ENCODE measurements at places on chromosomes 4 and X.

DNA sequence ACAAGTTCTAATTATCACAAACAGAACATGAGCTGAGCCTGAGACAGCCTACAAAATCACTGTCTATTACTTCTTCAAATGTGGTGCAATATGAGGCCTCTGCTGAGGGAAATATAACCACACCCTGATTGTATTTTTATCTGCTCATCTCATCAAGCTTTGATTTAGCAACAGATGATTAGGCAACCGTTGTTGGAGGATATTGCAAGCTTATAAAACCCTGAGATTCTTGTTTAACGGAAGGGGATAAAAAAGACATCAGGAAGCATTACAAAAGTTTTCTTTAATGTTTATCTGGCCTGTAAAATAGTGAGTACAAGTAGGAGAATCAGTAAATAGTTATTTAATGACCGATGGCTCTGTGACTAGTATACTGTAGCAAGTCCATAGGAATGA lies 108.5 kb downstream of the ZNF330 start:
- no peak for DNase-seq

- no peak for DNase-seq
Measured at GRCh38 chr4:186651181-186651603, 72.5 kb downstream of the FAT1 start.

GRCh38 chr4:83860200-83860599 lies 324.3 kb downstream of the GPAT3 start:
- no peak for DNase-seq

- DNase-seq = no peak
Measured at GRCh38 chr4:83631066-83631465, 95.2 kb downstream of the GPAT3 start.

- DNase-seq = no peak
Measured at GRCh38 chr4:42410446-42410845, 13.2 kb downstream of the SHISA3 start.

GRCh38 chrX:83845397-83845796 lies 15.5 kb upstream of the CYLC1 start:
- DNase-seq = peak; percentile 22

- no peak for DNase-seq
Measured at GRCh38 chrX:119150163-119151050, 22.8 kb upstream of the KIAA1210 start.

GRCh38 chr4:71187404-71188155 lies 151.2 kb upstream of the SLC4A4 start:
- no peak for DNase-seq

DNA sequence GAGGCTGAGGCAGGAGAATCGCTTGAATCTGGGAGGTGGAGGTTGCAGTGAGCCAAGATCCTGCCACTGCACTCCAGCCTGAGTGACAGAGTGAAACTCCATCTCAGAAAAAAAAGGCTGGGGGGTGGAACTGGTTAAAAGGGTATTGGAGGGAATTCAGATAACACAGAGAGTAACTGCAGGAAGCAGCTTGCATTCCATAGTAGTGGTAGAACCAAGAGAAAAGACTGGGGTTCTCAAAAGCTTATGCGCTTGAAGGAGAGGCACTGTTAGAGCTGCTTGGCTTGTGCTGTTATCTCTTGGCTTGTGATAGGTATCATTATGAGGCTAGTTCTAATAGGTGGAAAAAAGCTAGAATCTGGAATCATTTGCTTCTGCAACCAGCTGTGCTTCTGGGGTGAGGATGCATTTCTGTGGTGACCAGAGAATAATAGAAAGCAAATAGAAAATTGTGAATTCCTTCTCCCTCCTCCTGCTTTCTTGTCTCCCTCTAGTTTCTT lies 91.2 kb upstream of the ELOVL6 start:
- DNase-seq = no peak

- no peak for DNase-seq
Measured at GRCh38 chr4:98993419-98994071, 2.0 kb upstream of the METAP1 start.

GRCh38 chr4:35883108-35883507 lies 361.2 kb downstream of the ARAP2 start:
- no peak for DNase-seq

- no peak for DNase-seq
Measured at GRCh38 chr4:751676-752075, 46.0 kb downstream of the PCGF3 start.

- no peak for DNase-seq
Measured at GRCh38 chr4:30957706-30958105, 237.5 kb downstream of the PCDH7 start.

- peak; percentile 59 for DNase-seq
Measured at GRCh38 chrX:149504226-149504914, 736 bp downstream of the IDS start.

GRCh38 chr4:12118651-12119213 lies 690.0 kb upstream of the HS3ST1 start:
- DNase-seq = no peak

DNA sequence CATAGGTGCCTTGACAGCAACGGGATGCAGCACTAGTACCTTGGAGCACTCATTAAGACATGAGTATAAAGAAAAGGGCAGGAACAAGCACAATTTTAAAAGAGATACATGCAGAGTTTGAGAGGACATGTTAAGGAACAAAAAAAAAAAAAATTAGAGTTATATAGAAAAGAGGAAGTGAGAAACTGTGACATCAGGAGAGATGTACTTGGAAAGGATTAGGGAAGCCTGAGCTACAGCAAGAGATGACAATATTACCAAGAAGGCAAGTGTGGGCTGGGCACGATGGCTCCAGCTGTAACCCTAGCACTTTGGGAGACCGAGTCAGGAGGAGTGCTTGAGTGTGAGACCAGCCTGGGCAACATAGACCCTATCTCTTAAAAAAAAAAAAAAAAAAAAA lies 37.4 kb downstream of the GPR143 start:
- DNase-seq = no peak

DNA sequence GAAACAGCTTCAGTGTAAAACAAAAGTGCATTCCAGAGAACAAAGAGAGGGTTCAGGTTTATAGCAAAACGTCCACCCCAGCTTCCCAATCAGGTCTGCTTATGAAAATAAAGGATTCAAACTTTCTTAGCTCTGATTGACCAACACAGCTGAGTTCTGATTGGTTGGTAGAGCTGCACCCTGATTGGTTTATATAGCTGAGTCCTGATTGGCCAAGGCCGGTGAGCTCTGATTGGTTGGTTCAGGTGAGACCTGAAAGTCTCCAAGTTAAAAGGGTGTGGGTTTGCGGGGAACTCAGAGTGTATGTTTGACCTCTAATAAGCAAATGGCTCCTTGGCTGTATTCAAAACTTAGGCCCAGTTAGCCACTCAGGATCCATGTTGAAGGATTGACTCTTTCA lies 20.9 kb downstream of the CLRN2 start:
- DNase-seq = no peak

GRCh38 chrX:139086246-139086645 lies 374.7 kb upstream of the FGF13 start:
- no peak for DNase-seq

DNA sequence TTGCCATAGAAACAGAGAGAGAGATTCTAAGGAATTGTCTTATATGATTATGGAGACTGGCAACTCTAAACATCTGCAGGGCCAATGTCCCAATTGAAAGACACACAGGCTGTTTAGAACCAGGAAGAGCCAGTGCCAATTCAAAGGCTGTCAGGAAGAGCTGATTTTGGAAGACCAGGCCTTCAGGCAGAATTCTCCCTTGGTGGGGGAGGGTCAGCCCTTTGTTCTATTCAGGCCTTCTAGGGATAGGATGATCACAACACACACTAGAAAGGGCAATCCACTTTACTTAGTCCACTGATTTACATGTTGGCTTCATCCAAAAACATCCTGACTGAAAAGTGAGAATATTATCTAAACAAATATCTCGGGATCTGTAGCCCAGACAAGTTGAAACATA lies 15.2 kb downstream of the C4orf46 start:
- DNase-seq = no peak

DNA sequence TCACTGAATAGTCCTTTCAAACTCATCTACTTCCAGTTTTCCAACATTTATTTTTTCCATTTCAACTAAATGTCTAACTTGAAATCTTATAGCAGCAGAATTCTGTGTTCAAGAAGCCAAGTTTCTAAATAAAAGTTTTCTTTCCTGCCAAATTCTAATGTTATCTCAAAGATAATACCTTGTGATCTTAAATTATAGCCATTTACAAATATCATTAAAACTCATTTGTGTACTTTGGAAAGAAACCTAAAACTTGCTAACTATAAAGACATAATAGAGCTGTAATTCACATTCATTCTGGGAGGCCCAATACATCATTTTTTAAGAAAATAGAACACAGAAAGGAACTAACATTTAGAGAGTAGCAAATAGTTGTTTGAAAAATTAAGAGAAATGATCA lies 83.9 kb downstream of the MAD2L1 start:
- no peak for DNase-seq

- DNase-seq = no peak
Measured at GRCh38 chr4:4418676-4419390, 31.9 kb downstream of the NSG1 start.

DNA sequence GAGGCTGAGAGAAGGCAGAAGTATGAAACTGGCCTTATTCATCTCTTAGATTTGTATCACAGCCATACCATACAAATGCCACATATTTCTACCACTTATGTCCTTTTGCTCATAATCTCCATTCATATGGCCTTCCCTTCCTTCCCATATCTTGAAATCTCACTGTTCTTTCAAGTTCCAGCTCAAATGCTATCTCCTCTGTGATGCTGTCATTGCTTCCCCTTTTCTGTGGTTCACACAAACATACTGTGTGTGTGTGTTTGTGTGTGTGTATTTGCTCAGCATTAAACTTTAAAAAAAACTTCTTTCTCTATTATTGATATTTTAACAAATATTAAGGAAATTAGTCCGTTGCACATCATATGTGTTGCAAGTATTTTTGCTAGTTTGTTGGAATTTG lies 26.7 kb downstream of the PHKA1 start:
- DNase-seq = no peak

DNA sequence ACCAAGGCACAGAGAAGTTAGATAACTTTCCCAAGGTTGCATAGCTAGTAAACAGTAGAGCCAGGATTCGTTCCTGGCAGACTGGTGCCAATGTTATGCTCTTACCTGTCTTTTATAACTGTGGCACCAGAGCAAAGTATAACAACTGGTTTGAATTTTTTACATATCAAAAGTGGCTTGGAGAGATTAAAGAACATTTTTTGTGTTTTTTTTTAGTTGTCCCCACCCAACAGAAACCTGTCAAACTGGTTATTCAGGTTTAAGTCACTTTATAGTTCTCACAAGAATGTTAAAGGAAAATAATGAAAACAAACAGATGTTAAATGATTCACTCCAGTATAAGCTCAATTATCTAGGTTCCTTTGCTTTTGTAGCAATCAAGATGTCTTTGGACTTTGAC lies 15.6 kb upstream of the FAM47E start:
- no peak for DNase-seq
